NCI-H2081 (cell line): ENCODE measurements at places on chromosomes 1 and 21.

DNA sequence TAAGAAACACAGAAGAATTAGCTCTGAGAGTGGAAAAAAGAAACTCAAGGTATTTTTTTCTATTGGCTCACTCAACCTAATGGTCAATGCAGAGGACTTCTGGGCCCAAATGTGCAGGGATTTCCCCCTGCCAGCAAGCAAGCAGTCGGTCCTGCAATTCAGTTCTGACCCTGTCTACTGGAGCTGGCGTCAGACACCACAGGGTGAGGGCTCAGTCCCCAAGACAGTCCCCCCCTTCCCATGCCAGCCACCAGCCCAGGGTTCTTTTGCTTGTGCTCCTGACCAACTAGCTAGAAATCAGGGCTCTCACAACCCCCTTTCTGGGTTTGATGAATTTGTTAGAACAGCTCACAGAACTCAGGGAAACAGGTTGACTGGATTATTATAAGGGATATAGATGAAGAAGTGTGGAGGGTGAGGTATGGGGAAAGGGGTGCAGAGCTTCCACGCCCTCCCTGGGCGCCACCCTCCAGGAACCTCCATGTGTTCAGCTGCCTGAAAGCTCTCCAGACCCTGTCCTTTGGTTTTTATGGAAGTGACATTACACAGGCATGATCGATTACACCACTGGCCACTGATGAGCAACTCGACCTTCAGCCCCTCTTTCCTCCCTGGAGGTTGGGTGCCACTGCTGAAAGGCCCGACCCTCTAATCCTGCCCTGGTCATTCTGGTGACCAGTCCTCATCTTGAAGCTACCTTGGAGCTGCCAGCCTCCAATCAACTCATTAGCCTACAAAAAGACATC is 22.5 kb upstream of the PWP2 start:
- no peak for DNase-seq

DNA sequence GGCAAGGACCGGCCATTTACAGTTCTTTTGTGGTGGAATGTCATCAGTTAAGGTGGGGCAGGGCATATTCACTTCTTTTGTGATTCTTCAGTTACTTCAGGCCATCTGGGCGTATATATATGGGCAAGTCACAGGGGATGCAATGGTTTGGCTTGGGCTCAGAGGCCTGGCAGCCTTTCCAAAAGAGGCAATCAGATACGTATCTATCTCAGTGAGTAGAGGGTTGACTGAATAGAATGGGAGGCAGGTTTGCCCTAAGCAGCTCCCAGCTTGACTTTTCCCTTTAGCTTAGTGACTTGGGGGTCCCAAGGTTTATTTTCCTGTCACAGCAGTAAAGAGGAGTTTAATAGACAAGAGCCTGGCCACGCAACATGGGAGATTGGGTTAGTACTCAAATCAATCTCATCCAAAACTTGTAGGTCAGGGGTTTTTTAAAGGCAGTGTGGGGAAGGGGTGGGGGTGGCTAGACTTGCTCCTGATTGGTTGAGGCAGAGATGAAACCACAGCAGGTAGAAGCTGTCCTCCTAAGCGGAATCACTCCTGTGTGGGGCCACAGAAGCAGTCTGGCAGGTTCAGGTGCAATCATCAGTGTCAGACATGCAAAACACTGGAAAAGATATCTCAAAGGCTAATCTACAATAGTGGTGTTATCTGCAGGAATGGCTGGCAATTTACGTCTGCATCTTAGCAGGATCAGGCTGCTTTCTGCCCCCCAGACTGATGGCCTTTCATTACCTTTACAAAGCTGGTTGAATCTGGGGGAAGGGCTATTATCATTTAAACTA is 112.9 kb downstream of the TLR5 start:
- no peak for DNase-seq

GRCh38 chr21:38493549-38494250 is 4.6 kb downstream of the ERG start:
- DNase-seq, result no peak

DNA sequence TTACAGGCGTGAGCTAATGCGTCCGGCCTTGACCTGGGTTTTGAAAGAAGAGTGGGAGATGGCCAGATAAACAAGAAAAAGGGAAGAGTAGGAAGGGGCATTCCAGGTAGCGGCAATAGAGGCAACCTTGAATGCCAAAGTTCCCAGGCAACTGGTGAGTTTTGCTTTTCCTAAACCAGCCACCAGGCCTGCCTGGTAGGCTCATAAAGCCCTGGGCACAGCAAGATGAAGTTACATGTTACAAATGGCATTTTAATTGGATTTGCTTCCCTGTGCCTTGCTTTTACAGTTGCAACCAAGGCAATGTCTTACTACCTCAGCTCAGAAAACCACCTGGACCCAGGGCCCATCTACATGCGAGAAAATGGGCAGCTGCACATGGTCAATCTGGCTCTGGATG is 5.5 kb downstream of the LRRC42 start:
- DNase-seq, result no peak

DNA sequence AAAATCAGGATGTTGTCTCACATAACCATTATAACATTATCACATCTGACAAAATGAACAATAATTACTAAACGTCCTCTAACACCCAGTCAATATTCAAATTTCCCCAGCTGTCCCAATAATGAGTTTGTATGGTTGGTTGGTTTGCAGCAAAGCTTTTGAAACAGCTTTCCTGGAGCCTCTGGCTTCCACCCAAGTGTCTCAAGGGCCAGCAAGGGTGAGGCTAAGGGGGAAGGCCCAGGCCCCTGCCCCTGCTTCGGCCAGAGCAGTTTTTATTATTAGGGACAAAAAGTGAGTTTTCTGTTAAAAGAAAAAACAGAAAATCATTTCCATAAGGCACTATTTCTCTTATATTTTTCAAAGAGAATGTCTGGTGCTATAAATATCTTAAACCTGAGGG is 19.1 kb upstream of the AVPR1B start:
- no peak for DNase-seq

DNA sequence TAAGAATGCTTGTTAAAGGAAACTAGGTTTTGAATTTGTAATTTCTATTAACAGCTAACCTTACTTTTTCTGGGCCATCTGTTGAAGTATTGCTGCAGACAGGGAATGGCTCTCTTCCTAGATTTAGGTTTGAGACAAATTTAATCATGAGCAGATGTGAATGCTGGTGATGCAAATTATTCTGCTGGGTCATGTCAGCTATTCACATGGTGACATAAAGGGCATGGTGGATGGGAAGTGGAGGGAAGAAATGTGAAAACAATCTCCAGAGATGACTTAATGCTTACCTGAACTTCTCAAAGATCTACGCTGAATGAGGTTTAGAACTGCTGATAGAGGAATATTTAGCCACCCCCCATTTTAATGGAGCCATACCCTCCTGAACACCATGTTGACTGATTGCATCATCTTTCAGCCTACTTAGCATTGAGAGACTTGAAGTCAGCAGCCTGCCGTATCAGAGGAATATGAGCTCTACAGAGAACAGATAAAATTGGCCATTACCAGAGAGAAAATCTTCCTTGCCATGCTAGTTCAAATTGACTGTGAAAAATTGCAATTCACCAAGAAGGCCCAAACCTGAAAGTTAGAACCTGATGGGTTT is 138.8 kb downstream of the HHAT start:
- no peak for DNase-seq

DNA sequence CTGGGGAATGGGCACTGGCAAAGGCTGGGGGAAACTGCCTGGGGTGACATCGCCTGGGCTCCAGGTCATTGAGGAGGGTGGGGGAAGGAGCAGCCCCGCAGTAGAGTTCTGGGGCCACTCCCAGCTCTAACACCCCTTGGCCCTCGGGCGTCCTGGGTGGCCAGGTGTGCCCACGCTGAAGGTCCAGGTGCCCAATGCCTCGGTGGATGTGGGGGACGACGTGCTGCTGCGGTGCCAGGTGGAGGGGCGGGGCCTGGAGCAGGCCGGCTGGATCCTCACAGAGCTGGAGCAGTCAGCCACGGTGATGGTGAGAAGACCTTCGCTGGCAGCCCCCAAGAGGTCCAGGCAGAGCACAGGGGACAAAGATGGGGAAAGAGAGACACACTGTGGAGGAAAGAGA is 7.7 kb downstream of the NTRK1 start:
- DNase-seq, result no peak

- DNase-seq, result no peak
Observed at GRCh38 chr1:43241413-43241836, 28.4 kb upstream of the TMEM125 start.

DNA sequence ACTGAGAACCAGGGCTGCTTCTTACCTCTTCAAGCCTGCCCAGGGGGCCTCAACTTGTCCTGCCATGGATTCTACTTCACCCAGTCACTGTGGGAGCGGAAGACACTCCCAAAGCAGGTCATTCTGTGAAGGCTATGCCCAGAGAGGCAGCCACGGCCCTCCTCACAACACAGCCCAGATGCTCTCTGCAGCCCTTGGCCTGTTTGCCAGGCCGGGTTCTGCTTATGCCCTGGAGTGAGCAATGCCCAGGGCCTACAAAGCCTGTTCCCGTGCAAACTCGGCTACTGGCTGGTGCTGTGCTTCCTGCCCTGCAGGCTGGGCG is 33.8 kb upstream of the SLC30A1 start:
- DNase-seq, result no peak

GRCh38 chr21:26280775-26281174 is 110.2 kb upstream of the APP start:
- DNase-seq, result no peak

- DNase-seq, result no peak
Observed at GRCh38 chr1:150346316-150346715, 17.6 kb upstream of the RPRD2 start.

DNA sequence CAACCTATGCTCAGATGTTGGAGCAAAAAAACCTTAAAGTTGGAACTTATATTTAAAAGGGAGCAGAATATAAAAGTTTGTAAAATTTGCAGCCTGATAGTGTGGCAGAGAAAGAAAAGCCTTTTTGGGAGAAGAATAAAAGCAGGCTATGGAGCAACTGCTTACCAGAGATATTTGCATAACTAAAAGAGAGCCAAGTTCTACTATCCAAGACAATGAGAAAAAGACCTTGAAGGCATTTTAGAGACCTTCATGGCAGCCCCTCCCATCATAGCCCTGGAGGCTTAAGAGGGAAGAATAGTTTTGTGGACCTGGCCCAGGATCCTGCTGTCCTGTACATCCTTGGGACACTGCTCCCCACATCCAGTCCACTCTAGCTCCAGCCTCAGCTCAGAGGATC is 312.5 kb upstream of the ZRANB2 start:
- no peak for DNase-seq
